Stimulated activated CD4-positive, alpha-beta T cell treated with anti-CD3 and anti-CD28 coated beads, Interleukin-12 subunit alpha, Interleukin-12 subunit beta, amount 100 ng/mL, for 4 hours (primary cell): ENCODE measurements at places on chromosomes 3 and 15.

GRCh38 chr3:23075496-23075895, 127.6 kb upstream of the UBE2E2 start:
- DNase-seq, result no peak

DNA sequence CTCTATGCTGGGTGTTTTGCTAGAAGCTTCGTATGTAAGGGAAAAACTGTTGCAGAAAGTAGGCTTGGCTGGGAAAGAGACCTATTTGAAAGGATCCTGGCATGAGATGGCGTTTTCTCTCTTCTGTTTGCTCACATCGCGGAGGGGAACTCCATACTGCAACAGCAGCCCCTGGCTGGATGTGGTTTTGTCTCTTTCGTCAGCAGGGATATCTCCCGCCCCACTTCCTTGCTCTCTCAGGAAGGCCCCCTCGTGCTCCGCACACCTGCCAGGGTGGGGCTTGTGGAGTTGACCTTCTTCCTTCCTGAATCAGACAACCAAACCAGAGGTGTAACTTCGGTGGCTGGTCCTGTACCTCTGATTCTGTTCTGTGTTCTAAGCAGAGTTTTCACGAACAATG, 26.4 kb upstream of the MYZAP start:
- no peak for DNase-seq

DNA sequence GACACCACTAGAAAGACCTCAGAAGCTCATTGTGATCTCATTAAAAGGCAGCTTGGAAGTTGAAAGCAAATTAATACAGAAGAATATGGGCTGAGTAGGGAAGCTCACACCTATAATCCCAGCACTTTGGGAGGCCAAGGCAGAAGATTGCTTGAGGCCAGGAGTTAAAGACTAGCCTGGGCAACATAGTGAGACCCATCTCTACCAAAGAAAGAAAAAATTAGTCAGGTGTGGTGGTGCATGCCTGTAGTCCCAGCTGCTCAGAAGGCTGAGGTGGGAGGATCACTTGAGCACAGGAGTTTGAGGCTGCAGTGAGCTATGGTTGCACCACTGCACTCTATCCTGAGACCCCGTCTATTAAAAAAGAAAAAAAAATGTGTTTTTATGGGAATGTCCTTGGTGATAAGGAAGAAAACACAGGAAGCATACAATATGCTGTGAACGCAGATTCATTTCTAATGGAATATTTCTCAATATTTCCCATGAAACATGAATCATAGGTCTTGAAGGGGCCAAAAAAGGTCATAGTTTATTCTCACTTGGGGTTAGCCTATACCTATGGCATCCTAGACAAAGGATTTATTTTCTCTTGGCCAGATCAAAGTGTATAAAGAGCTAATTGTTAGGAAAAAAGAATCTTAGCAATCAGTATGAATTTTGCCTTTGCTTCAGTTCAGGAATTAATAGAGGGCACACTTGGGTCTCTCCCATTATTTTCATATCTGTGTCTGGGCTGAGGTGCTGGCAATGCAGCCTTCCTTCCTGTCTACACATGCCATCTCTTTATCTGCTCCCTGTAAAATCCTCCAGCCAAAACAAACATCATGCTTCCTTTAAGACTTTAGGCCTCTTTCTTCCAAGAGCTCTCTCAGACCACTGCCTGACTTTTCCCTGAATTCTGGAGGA, 98.2 kb downstream of the FNDC3B start:
- DNase-seq, result no peak

DNA sequence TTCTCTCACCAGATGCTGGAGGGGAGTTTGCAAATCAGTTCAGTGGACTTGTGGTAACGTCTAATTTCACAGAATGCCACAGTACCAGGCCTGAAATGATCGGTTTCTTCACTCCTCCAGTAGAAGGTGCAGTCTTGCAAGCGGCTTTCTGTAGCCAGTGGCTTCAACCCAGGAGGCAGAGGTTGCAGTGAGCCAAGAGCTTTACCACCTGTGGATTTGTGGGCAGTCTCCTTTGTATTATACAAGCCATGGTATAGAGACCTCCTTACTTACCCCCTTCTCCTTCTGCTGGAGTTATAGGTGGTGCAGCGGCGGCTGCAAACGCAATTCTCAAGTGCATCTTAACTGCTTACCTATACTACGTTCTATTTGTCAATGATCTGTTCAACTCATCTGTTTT, 17.6 kb downstream of the EIF2AK4 start:
- no peak for DNase-seq

- DNase-seq, result no peak
Observed at GRCh38 chr3:31581660-31582059, 48.9 kb downstream of the STT3B start.

DNA sequence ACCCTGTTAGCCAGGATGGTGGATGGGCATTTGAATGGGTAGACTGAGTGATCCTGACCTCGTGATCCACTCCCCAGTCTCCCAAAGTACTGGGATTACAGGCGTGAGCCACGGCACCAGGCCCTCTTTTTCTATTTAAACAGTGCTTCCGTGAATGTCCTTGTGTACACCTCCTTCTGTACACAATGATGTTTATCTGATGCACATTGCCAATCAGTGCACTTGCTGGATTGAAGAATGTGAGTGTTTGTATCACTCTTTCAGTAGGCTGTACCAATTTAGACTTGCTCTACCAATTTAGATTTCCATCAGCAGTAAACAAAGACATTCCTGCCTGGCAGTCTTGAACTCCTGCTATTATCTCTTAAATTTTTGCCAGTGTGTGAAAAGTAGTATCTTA, 8.9 kb upstream of the ZNF619 start:
- DNase-seq, result no peak

DNA sequence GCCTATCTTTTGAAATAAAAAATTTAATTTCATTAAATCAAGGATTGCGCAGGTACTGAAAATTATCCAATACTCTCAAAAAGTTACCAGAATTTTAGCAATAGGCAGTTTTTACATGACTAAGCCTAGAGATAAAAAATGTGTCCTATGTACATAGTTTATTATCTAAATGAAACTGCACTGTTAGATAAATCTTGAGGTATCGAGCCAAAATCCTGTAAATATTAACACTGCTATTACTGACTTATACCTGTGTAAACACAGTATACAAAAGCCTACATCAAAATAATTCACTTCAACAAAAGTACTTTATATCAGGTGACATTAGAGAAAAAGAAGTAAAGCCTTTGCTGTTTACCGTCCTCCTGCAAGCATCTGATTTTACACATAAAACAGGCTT, 60.7 kb downstream of the TASOR start:
- DNase-seq, result no peak

- DNase-seq, result no peak
Observed at GRCh38 chr3:147582642-147583041, 173.5 kb downstream of the ZIC1 start.

- DNase-seq, result no peak
Observed at GRCh38 chr15:27956285-27956684, 142.8 kb downstream of the OCA2 start.

- no peak for DNase-seq
Observed at GRCh38 chr3:70612920-70613319, 300.5 kb upstream of the MDFIC2 start.

DNA sequence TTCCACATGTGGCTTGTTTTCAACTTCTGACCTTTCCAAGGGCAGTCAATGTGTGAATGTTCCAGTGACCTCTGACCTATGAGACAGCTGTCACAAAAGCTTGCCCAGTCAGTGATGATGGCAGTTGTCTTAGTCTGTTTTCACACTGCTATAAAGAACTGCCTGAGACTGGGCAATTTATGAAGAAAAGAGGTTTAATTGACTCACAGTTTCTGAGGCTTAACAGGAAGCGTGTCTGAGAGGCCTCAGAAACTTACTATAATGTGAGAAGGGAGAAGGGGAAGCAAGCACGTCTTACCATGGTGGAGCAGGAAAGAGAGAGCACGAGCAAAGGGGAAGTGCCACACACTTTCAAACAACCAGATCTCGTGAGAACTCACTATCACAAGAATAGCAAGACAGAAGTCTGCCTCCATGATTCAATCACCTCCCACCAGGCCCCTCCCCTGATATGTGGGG, 95.6 kb downstream of the ECT2 start:
- no peak for DNase-seq

DNA sequence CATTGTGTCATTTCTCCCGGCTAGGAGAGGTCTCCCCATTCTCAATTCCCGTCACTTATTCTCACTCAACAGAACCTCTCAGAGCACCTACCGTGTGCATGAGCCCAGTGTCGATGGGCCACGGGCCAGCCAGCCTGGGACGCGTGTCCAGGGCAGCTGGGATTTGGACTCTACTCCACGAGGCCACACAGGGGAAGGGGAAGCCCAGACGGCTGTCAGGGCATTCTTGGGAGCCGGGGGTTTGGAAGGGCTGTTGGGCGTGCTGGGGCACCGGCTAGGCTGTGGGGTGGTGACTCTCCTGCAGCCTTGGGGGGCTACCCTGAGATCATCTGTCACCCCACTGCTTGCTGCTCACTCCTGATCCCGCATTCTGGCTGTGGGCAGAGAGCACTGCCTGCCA, 41.7 kb upstream of the PCSK6 start:
- DNase-seq, result no peak

DNA sequence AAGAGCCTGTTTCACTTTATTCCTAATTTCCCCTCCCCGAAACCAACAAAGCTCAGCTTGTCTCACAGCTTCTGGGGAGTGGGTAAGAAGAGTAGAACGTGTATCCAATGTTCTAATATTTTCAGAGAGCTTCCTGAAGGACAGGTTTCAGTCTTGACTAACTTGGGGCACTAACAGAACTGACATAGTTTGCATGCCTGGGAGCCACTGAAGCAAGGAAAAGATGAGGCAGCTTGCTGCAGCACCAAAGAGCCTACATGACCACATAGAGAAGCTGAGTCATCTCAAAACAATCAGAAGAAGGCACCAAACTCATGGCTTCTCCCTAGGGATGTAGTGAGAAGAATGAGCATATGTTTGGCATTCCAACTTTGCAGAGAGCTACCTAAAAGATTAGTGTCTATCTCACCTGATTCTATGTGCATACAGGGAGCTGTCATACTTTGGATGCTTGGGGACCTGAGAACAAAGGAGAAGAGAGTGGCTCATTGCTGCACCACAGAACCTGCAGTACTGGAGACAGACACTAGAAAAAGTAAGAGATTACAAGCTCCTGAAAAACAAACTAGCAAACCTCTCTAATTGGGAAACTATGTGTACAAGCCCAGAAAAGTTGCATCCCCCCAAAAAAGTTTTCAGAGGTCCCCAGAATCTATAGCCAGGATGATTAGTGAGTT, 86.9 kb downstream of the DCLK3 start:
- no peak for DNase-seq

DNA sequence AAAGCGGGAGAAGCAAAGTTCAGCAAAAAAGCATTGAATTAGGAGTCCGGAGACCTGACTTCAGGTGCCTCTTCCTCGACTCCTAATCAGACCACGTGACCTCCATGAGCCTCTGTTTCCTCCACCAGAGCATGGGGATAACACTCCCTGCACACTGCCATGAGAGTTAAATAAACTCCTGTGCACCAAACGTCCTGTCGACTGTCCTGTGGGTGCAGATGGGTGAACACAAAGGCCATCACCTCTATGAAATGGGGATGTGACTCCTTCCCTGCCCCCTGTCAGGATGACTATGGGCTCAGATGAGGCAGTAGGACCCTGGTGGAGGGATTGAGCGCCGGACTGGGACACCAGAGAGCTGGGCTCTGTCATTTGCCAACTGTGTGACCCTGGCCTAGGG, 13.5 kb upstream of the TSPAN3 start:
- no peak for DNase-seq
